ENCODE measurements at places on chromosomes 1 and 21.
A peak's percentile ranks its signal among the peaks of the same experiment; 100 is the strongest.

- no peak for DNase-seq
Observed at GRCh38 chr1:58333511-58333910, 213.0 kb downstream of the OMA1 start.

GRCh38 chr1:153380711-153381110, 5.3 kb upstream of the S100A12 start:
- no peak for DNase-seq

DNA sequence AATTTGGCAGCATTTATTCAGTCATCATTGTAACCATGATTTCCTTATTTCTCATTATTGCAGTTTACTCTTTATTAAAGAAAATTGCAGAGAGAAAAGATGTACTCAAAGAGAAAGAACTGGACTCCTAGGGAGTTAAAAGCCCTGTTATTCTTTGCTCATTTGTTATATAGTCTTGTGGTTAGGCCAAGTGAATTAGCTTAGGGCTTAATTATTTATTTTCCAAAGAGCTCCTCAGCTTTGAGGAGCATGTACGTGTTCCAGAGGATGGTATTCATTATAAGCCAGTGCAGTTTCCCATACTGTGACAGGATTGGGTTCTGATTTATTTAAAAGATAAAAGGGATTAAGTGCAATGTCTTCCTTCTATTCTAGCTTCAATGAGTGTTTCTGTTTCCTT, 86.4 kb downstream of the GPR161 start:
- DNase-seq = no peak

GRCh38 chr1:150557065-150557600, 7.9 kb downstream of the ADAMTSL4 start:
- peak; percentile 22 for DNase-seq

GRCh38 chr21:45011911-45012661, 62.3 kb upstream of the ADARB1 start:
- DNase-seq = peak; percentile 76

GRCh38 chr1:44655609-44656008, 18.7 kb downstream of the TMEM53 start:
- peak; percentile 73 for DNase-seq
